Memory B cell (primary cell): ENCODE measurements at places on chromosomes 2 and 18.

DNA sequence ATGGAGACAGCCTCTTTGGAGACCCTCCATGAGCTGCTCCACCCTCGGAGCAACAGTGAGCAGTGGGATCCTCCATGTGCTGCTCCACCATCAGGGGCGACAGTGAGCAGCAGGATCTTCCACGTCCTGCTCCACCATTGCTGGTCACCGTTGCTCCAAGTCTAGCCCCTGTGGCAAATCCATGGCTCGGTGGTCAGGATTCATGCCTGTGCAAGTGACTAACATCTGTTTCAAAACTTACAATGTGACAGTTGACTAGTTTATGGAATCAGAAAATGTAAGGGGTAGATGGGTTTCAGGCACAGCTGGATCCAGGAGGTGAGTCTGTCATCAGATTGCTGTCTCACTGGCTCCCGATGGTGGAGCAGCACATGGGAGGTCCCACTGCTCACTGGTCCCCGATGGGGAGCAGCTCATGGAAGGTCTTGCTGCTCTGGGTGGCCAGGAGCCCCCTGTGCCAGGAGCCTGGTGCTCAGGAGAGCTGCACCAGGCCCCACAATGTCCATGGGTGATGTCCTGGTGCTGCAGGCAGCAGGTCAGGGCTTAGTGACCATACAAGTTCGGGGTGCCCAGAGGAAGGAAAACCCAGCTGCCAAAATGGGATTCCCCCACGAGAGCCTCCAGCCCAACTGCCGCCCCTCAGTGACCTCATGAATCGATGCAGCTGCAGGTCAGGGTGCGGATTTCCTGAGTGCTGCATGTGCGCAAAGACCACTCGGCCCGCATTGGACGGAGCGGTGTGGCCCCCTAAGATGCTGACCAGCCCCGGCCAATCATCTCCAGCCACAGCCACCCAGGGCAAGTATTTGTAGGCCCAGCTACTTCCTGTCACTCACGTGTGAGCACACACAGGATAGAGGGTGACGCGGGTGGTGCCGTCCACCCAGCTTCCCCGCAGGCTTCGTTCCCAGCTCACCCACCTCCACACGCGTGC is 116.5 kb upstream of the OTOS start:
- peaks cover 6% of the 10 kb centered on the region for H3K27me3 ChIP-seq
- DNase-seq, result no peak
- H3K27ac ChIP-seq, result no peak overlapping the region
- H3K36me3 ChIP-seq, result no peaks in the 10 kb centered on the region
- no peak overlapping the region for H3K4me3 ChIP-seq

DNA sequence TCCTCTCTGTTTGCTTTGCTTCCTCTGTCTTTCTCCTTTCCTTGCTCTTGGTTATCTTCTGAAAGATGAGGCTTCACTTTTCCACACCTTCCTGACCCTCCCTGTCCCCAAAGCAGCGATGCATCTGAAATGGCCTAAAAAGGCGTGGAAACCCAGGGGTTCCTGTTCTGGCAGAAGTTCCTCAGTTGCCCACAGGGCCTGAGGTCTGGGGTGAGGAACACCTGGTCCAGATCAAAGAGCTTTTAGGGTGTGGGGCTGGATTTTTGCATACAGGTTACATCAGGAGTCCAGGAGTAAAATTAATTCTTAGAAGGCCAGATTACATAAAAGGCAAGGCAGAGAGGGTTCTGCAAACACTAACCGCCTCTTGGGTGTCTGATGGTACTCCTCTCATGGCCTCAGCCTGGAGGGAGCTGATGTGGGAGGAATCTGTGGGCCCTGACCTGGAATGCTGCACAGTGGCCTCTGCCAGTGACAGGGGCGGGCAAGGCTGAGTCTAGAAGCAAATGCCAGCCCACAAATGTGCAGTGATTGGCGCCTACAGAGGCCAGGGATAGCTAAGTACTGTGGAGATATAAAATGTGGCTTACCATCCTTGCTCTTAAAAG is 41.8 kb downstream of the INPP4A start:
- DNase-seq, result no peak
- H3K4me1 ChIP-seq, result peaks cover 40% of the 10 kb centered on the region
- H3K36me3 ChIP-seq, result no peaks in the 10 kb centered on the region
- no peaks in the 10 kb centered on the region for H3K27me3 ChIP-seq
- H3K4me3 ChIP-seq, result no peak overlapping the region

- peak overlapping the region; percentile 74 for H3K27ac ChIP-seq
- H3K4me1 ChIP-seq, result peaks cover 33% of the 10 kb centered on the region
- H3K4me3 ChIP-seq, result peak overlapping the region; percentile 15
- peaks cover 1% of the 10 kb centered on the region for H3K36me3 ChIP-seq
- DNase-seq, result no peak
Observed at GRCh38 chr2:164993287-164994016, 38.1 kb upstream of the SLC38A11 start.

DNA sequence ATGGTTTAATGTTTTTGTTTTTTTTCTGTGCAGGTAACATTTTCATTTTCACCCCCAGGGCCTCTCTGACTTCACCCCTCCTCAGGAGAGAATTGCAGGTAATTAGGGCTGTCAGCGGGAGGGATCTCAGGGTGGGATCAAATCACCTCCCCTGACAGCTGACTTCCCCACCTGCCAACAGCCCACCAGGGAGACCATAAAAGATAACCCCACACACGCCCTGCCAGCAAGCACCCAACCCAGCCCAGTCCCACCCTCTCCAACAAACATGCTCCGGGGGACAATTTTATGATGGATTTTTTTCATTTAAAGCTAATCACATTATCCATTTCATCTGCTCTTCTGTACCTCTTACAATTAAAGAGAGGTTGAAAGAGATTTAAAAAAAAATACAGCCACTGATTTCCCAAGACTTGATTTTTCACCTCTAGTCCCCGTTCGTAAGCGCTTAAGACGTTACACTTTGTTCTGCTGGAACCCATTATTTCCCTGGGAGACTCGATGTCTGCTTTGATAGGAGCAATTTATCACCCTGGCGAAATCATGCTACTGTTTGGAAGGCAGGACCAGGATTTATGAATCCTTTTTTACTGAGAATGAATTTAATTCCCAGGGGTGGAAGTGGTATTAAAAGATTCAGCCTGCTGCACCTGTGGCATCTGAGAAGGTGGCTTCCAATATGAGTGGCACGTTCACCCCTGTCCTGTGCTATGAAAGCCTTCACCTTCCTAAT is 232.9 kb upstream of the ID2 start:
- no peaks in the 10 kb centered on the region for H3K36me3 ChIP-seq
- DNase-seq, result no peak
- no peak overlapping the region for H3K27ac ChIP-seq
- no peaks in the 10 kb centered on the region for H3K4me1 ChIP-seq
- peaks cover 18% of the 10 kb centered on the region for H3K27me3 ChIP-seq

DNA sequence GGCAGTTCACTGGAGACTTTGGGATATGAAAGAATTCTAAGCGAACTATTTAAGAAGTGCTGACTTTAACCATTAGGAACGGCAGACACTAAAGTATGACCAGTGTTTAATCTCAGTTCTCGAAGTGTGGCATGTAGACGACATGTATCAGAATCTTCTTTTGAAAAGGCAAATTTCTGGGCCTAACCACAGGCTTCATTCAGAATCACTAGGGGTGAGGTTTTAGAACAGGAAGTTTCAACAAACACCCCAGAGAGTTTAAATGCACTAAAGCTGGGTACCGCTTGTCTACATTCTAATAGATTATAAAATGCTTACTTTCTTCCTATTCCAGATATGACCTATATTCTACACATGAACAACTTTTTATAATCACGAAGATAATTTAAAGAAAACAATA is 180.3 kb downstream of the ANKRD44 start:
- peaks cover 30% of the 10 kb centered on the region for H3K36me3 ChIP-seq
- H3K4me3 ChIP-seq, result peak overlapping the region; percentile 58
- DNase-seq, result peak; percentile 53
- peaks cover 48% of the 10 kb centered on the region for H3K4me1 ChIP-seq

DNA sequence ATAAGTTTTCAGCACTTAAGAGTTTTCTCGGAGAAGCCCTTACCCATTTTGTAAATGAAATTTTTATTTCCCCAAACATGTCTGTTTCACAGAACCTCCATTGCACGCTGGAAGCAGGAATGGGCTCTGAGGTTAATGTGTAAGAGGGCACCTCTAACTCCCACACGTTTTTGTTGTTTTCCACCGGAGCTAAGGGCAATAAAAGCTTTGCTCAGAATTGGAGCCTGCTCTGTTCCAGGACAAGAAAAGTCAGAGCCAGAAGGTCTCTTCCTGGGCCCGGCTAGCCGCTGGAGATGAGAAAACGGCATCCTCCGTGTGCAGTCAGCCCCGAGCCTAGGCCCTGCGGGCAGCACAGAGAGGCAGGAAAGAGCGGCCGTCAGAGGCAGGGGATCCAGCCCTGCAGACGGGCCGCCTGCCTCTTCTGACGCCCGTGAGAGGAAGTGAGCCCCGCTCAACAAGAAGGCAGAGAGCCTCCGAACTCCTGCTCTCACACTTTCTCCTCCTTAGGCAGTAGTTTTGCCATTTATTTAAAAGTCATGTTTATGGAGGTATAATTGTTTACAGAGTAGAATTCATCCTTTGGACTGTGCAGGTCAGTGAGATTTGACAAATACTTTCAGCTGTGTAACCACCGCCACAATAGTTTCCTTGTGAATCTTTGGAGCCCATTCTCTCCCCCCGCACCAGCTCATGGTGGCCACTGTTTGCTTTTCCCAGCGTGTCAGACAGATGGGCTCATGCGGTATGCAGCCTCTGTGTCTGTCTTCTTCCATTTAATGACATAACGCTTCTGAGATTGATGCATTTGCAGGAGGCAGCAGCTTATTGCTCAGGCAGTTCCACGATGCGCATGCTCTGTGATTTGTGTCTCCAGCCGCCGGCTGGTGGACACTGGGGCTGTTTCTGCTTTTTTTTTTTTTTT is 117.3 kb downstream of the GALR1 start:
- no peaks in the 10 kb centered on the region for H3K4me1 ChIP-seq
- H3K36me3 ChIP-seq, result peaks cover 4% of the 10 kb centered on the region
- no peak overlapping the region for H3K27ac ChIP-seq
- no peak for DNase-seq
- peaks cover 10% of the 10 kb centered on the region for H3K27me3 ChIP-seq

DNA sequence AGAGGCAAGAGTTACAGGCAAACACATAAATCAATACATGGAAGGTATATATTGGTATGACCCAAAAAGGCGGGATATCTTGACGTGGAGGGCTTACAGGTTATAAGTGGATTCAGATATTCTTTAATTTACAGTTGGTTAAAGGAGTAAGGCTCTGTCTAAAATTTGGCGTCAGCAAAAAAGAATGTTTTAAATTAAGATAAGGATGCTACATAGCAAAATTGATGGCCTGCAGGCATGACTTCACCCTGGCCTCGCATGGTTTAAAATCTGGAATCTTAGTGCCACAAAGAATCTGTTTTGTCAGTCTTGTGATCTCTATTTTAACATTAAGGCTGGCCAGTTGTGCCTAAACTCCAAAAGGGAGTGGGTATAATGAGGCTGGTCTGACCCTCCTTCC is 58.4 kb upstream of the REL start:
- no peak overlapping the region for H3K27ac ChIP-seq
- H3K4me1 ChIP-seq, result peaks cover 34% of the 10 kb centered on the region
- no peaks in the 10 kb centered on the region for H3K36me3 ChIP-seq
- no peaks in the 10 kb centered on the region for H3K27me3 ChIP-seq
- H3K4me3 ChIP-seq, result no peak overlapping the region
